ENCODE measurements at places on chromosomes 1 and 21.

DNA sequence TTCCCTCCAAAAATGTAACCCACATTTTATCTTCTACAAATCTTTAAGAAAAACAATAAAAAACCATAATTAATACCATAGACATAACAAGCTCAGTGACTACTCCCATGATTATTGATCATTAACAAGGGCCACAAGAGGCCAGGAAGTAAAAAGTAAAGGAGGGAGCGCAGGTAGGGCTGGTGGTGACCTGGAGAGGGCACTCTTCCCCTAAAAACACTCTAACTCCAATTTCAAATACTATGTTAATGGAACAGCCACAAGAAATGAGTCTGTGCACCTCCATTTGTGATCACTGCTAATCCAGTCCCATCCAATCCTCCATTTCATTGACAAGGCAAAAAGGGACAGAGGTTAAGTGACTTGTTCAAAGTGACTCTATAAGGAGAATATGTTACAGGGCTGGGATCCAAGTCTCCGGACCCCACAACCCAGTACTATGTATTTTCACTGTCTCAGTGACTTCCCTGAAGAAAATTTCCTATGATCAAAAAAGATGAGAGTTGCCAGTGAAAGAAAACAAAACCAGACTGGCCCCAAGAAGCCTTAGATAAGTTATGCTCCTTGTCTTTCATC, 41.2 kb upstream of the CFAP298 start:
- peak; percentile 12 for DNase-seq

GRCh38 chr21:34536311-34536710, 24.3 kb upstream of the KCNE1 start:
- no peak for DNase-seq

- DNase-seq: no peak
Observed at GRCh38 chr1:56056438-56057287, 522.7 kb downstream of the PLPP3 start.

DNA sequence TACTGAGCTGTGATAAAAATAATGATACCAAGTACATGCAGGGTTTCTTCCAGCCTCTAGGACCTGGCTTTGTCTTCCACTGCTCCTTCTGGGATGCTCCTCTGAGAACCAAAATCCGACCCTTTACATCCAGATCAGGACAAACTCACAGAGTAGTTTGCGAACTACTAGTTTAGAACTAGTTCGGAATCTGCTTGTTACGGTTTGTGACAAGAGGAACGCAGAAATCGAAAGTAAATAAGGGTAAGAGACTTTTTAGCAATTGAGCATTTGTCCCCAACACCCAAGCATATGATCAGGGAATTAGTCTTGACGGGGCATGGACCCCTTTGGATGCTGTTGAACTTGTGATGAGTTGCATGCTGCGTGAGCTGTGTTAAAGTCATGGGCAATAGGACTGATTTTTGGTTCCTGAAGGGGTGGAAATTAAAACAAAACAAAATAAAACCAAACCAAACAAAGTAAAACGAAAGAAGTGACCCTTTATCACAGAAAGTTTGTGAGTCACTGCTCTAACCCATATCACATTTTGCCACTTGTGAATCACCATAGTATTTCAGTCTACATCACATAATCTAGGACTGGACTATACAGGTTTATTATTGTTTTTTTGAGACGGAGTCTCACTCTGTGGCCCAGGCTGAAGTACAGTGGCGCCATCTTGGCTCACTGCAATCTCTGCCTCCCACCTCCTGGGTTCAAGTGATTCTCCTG, 35.7 kb upstream of the ERRFI1 start:
- no peak for DNase-seq

DNA sequence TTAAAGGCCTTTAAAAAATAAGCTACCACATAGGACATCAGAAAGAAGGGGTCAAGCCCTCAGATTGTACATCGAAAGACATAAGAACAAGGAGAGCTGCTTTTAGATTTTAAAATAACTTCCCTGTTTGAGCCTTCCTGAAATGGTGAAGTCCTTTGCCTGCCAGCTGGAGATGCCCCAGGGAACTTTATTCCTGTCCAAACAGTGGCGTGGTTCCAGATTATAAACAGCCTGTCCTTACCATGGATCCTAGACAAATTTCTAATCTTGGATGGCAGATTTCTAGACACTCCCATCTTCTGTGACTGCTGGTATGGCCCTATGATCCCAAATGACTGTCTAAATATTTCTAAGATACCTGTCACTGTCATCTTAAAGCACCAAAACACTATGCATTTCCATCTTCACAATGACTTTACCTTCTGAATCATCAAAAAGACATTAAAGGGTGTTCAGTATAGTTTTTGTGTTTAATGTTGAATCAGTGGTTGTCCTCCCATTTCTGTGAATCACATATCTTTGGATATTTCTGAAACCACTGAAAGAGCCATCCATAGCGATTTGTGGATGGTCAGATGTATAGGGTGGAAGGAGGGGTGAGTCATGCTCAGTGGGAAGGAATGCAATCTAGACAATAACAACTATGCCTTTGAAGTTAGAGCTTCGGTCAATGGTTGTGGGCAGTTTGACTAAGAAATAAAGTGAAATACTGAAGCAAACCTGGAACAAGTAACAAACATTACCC, 23.2 kb downstream of the ILDR2 start:
- DNase-seq: no peak

- peak; percentile 94 for DNase-seq
Observed at GRCh38 chr1:55249646-55250398, 34.7 kb upstream of the USP24 start.

GRCh38 chr1:9844106-9844505, 20.3 kb upstream of the CLSTN1 start:
- DNase-seq: peak; percentile 38

GRCh38 chr1:101191049-101191448, 45.8 kb upstream of the S1PR1 start:
- no peak for DNase-seq

- peak; percentile 91 for DNase-seq
Observed at GRCh38 chr1:222034790-222035189, 292.9 kb upstream of the DUSP10 start.

DNA sequence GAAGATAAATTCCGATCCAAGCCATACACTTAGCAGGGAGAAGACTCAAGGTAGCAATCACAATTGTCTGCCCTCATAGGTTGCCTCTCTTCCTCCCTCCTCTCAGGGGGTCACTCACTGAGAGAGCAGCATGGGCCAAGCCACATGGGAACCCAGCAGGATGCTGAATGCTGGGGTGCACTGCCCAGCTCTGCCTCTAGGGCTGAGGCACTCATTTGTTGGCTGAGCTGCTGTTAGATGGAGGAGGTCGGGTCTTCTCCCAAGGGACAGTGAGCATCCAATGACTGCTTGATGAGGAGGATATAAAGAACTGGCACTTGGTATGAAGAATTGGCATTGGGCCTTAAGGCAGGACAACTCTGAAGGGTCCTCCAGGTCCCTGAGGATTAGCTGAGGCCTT, 418.8 kb downstream of the SIPA1L2 start:
- no peak for DNase-seq

- DNase-seq: no peak
Observed at GRCh38 chr1:4657960-4658541, 3.6 kb downstream of the AJAP1 start.

DNA sequence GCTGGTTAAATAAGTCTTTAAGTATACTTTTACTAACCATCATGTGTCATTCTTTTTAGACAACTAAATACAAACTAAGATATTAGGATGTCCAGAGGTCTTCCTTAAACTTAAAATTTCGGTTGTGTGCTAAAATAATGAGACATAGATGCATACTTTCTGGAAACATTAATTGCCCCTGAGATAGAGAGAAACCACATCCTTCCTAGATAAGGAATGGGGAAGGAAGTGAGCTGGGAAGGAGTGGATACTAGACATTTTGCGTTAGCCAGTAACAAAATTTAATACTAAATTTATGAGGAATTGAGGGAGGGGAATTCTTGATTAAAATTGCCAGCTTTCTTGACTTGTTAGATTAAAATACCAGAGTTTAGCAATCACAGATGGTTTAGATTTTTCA, 37.1 kb upstream of the PTGS2 start:
- DNase-seq: no peak

DNA sequence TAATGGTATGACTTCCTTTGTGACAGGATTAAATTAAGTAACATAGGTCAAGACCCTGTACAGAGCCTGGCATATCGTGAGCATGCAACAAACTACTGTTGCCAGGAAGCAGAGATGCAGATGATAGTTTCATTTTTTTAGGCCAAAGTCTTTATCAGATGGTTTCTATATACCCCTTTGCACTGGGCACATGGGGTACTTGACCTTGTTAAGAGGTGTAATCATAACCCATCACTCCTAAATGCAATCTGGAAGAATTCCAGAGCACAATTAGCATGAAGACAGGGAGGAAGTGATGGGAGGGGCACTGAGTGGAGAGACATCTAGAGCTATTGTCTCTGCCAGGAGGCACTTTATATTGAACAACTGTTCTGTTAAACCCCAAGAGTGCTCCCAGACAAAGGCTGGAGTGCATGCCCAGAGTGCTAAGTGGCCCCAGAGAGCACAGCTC, 22.1 kb downstream of the ZBTB17 start:
- no peak for DNase-seq

GRCh38 chr1:184032306-184032929, 5.1 kb downstream of the COLGALT2 start:
- no peak for DNase-seq

GRCh38 chr1:184889166-184889565, 85.1 kb downstream of the NIBAN1 start:
- DNase-seq: peak; percentile 29

DNA sequence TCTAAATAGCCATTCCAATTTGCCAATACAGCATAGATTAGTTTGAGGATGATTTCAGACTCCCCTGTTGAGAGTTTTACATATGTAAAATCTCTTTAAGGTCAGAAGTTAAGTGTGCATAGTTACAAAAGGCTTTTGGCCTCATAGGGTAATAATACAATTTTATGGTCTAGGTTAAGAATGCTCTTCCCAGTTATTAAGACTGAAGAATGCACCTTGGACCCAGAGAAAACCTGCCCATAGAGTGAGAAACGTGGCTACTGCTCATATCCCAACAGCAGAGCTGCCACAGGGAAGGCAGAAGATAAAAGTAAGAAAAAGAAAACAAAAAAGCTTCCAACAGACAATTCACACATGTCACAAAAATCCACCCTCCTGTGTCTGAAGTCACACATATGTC, 255.9 kb downstream of the LMO4 start:
- no peak for DNase-seq

GRCh38 chr1:59997479-59998115, 71.0 kb upstream of the CYP2J2 start:
- no peak for DNase-seq

DNA sequence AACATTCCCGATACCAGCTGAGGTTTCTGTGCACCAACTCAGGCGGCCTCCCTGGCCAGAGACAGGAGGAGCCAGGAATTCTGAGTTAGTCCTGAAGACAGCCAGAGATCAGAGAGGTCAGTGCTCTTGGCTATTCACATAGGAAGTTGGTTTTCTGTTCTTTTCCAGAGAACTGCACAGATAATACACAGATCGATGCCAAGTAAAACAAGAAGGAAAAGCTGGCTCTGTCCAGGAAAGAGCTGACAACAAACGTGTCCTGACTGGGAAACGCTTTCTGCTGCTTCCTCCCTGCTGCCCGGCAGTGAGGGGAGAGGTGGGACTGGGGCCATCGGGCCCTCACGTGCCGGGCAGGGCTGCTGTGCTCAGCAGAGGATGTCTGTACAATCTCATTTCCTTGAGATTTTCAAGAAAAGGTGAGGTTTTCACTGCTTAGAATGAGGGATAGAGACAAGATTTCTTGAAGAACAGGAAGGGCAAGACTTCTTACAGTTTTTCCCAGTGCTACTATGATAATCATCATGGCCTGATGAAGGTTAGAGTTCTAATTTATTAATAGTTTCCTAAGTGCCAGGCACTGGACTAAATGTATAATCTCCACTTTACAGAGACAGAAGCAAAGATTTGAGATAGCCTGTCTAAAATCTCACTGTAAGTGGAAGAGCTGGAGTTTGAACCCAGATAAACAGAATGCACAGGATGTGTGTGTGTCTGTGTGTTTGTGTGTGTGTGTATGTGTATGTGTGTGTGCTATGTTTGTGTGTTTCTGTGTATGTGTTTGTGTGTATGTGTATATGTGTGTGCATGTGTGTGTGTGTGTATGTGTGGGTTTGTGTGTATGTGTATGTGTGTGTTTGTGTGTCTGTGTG, 211.0 kb upstream of the RAB4A start:
- DNase-seq: peak; percentile 7

DNA sequence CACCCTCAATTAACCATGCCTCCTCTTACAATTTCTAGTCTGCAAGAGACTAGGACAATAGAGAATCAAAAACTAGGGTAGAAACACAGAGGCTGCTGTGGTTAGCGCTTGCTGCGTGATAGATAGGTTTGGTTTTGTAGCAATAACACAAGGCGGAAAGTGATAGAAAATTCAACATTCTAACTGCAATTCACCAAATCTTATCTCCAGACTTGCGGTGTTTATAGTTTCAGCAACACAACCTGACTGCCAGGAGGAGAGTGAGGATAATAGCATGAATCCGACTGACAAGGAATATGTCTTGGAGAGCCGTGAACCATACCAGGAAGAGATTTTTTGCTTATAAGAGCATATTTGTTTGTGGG, 30.7 kb upstream of the IFNAR2 start:
- DNase-seq: no peak

- no peak for DNase-seq
Observed at GRCh38 chr1:89165811-89166210, 10.0 kb downstream of the GBP7 start.

DNA sequence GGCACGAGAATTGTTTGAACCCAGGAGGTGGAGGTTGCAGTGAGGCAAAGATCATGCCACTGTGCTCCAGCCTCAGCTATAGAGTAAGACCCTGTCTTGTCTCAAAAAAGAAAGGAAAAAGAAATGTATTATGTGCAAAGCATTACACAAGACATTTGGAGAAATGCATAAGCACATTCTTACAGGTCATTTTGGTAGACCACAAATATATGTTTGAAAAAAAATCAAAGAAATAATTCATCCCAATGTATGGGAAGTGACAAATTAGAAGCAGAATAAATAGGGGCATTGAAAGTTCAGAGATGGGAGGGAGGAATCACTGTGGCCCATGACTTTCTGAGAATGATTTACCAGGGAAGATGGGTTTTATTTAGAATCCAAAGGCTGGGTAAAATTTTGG, 283.5 kb upstream of the ADAMTS5 start:
- no peak for DNase-seq
